ENCODE measurements at places on chromosomes 13 and 19.

DNA sequence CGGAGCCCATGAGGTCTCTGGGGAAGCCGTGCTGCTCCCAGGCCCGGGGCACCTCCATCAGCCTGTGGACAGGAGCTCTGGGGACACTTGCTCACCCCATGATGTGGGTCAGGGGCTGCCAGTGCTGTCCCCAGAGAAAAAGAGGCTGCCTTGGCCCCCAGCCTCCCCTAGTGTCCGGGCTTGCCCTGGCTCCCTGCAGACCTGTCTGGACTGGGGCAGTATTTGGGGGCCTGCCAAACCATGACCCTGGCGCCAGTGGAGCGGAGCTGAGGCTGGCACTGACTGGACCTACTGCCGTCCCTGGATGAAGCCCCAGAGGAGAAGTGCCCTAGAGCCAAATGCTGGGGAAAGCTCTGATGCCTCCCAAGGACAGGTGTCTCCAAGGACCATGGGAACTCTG, 30.4 kb downstream of the ELAVL1 start:
- no peak for DNase-seq

- DNase-seq = peak; percentile 26
These were observed 6.9 kb upstream of the CEACAM5 start for GRCh38 chr19:41701401-41702075.

DNA sequence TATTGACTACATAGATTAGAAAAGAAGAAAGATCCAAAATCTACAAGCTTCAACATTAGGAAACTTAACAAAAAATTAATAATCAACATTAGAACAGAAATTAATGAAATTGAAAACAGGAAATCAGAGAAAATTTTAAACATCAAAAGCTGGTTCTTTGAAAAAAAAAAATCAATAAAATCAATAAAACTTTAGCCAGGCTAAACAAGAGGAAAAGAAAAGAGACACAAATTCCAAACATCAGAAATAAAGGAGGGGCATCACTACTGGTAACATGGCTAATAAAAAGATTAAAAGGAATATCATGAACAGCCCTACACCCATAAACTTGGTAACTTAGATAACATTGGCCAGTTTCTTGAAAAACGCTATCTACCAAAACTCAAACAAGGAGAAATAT, 110.2 kb downstream of the ATP11A start:
- DNase-seq = no peak

DNA sequence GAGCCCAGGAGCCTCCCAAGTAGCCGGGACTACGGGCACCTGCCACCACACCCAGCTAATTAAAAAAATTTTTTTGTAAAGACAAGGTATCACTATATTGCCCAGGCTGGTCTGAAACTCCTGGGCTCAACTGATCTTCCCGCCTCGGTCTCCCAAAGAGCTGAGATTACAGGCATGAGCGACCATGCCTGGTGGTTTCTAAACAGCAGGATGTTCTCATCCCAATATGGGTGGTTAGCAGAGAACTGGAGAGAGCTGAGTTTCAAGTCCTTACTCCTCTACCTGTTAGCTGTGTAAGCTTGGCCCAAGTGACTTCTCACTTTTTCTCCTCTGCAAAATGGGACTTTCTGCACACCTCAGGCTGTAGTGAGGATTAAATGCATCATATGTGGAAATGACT, 8.0 kb downstream of the TMEM91 start:
- DNase-seq = no peak

- DNase-seq = no peak
These were observed 9.8 kb upstream of the CEACAM18 start for GRCh38 chr19:51468545-51468920.

- DNase-seq = no peak
These were observed 79.6 kb downstream of the FGF14 start for GRCh38 chr13:102322211-102322610.

GRCh38 chr13:29883941-29884518, 33.6 kb upstream of the UBL3 start:
- DNase-seq = no peak

GRCh38 chr13:104701591-104701990, 1635.4 kb upstream of the SLC10A2 start:
- DNase-seq = no peak

GRCh38 chr13:36713887-36714286, 40.1 kb downstream of the SERTM1 start:
- no peak for DNase-seq

GRCh38 chr19:30669329-30670010, 297.3 kb downstream of the ZNF536 start:
- peak; percentile 90 for DNase-seq

DNA sequence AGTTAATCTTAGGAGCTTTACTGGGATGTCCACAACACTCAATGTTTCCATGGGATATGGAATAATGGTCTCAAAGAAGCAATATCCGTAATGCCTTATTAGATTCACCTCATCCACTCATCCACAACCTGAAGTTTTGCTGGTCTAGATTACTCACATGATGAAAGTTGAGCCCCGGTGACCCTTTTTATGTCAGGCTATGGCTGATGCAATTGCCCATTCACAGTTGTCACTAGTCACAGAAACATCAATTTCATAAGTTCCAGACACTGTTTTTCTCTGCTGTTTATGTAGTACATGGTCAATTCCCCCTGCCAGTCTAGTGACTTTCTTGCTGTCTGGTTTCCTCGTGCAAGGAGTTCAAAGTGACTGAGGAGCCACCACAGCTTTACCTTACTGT, 491.2 kb upstream of the ATXN8OS start:
- DNase-seq = no peak

DNA sequence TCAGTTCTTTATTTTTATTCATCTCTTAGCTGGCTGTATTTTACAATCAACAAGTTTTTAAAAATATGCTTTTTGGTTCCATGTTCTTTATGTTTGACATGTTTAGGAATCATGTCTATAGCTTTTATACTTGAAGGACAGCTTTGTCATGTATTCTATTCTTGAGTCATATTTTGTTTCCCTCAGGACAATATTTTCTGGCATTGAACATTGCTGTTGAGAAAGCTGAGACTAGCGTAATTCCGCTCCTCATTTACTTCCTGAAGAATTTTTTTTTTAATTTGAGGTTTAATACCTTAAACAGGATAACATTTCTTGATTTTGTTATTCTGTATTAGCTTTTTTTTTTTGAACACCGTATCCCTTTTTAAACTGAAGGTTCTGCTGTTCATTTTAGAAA, 53.2 kb downstream of the RB1 start:
- no peak for DNase-seq

DNA sequence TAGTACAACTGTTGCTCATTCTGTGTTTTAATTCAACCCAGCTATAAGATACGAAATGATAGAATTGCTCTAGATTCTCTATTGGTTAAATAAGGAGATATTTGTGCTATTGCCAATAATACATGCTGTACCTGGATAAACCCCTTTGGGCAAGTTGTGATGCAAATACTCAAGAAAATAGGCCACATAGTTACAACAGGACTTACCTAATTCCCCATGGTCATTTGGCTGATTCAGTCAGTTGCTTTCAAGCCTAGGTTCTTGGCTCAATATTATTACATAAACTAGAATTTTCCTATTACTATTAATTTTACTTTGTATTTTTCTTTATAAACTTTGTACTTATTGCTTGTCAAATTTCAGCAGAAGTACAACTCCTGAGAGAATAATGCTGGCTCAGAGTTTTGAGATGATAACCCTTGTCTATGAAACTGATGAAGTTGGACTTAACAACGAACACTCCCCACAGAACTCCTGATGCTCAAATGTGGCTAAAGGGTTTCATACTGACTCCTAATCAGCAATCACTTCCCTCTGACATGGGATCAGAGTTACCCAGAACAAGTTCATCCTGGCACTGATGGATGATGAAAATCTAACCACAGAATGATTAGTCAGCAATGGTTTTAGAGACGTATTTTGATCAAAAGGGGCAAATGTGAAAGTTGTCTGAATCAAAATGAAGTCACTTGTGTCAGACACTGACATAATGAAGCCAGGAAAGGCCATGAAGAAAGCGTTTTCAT, 221.1 kb downstream of the ITGBL1 start:
- no peak for DNase-seq

All from sciatic nerve (tissue), 2 donors.